ENCODE measurements at places on chromosomes 16 and 17.

GRCh38 chr16:24721830-24722238 is 7.6 kb upstream of the TNRC6A start:
- no peak for DNase-seq

- DNase-seq = no peak
These were observed 25.6 kb upstream of the PMFBP1 start for GRCh38 chr16:72197545-72197944.

DNA sequence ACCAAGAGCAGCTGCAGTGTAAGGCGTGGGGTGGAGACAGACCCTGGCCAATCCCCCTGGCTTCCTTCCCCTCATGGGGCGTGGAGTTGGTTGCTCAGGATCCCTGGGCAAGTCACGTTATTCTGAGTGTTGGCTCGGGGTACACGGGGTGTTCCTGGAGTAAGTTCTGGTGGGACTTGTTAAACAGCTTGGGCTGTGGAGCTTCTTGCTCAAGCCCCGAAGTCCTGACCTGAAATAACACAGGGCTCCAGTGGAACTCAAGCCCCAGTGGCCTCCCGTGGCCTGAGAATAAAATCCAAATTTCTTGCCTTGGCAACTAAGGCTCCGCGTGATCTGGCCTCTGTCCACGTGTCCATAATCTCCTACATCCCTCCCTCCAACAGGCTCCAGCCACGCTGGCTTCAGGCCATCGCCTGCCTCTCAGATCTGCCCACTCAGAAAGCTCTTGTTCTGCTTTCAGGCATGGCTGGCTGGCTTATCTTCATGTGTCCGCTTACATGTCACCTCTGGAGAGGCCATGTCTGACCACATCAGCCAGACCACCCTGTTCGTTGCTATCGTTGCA is 49.3 kb upstream of the BCO1 start:
- no peak for DNase-seq

DNA sequence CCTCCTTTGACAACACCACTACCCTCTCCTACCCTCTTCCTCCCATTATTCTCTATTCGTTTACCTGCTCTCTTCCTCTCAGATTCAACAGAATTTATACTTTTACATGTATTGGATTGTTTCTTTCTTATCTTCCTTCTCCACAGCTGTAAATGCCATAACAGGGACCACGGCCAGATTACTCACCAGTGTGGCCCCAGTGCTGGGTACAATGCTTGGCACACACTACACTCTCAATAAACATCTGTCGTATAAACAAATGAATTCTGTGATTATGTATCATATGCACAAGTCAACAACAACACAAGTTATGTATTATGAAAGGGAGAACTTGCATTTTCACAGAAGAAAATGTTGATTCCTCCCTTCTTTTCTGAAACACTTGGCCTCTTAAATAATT is 20.0 kb downstream of the AARSD1 start:
- no peak for DNase-seq

- DNase-seq = no peak
These were observed 10.2 kb upstream of the STRADA start for GRCh38 chr17:63751806-63752205.

GRCh38 chr16:80197741-80198201 is 343.0 kb upstream of the DYNLRB2 start:
- no peak for DNase-seq

DNA sequence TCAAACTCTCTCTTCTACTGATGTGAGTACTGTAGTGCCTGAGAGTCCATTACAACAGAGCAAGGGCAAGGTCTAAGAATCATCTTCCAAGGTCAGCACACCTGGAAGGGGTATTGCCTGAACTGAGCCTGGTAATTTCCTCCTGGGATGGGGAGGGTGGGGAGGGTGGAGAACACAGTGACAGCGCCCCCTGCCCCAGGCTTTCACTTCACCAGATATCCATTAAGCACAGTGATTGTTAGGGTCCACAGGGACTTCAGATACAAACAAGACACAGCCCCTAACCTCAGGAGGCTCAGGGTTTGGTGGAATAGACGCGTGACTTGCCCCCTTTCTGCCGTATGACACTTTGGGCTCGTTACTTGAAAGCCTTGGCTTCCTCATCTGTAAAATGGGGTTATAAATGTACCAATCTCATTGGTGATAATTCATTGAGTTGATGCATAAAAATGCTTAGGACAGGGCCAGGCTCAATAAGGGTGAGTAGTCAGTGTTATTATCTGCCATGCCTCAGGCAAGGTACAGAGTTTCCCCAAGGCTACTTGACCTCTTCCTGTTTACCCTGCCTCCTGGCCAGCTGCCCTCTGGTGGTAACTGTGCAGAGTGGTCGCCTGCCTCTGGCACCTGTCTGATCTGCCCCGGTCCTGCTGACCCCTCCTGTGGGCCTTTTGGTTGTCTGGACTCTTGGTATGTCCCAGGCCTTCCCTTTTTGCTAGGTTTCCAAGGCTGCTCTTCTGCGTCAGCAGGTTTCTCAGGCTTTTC is 13.1 kb upstream of the BRD7 start:
- no peak for DNase-seq

- no peak for DNase-seq
These were observed 12.4 kb upstream of the TEX19 start for GRCh38 chr17:82346342-82347300.

DNA sequence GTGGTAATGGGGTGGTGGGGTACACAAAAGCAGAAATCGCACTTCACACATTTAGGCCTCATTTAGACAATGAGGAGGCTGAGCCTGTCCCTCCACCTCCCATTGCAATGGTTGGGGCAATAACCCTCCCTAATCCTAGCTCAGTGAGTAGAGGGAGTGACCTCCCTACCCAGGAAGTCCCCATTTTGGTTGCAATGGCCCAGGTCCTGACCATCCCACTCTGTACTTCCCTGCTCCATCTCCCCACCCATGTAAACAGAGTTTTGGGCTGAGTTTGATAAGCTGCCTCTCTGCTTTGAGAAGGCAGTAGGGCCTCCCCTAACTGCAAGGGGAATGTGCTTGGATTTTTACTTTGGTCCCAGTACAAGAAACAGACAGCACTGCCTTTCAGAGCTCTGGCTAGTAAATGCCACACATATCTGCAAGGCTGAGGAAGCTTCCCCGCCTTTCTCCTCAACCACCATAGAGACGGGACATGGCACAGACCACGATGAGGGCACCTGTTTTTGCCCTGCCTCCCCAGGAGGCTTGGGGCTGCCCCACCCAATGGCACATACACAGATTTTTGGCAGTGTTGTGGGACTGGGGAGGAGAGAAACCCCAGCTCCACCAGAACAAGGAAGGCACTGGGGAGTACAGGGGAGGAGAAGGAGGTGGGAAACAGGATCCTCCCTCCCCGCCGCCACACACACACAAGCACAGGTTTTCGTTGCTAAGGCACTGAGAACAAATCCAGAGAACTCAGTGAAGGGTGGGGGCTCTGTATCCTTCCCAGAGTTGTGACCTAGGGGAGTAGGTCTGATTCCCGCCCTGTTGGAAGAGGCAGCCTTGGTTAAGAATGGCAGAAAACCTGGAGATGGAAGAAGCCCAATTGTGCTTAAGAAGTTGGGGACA is 7.3 kb downstream of the VAT1 start:
- no peak for DNase-seq

- no peak for DNase-seq
These were observed 34.9 kb upstream of the NLRP1 start for GRCh38 chr17:5619088-5619740.

DNA sequence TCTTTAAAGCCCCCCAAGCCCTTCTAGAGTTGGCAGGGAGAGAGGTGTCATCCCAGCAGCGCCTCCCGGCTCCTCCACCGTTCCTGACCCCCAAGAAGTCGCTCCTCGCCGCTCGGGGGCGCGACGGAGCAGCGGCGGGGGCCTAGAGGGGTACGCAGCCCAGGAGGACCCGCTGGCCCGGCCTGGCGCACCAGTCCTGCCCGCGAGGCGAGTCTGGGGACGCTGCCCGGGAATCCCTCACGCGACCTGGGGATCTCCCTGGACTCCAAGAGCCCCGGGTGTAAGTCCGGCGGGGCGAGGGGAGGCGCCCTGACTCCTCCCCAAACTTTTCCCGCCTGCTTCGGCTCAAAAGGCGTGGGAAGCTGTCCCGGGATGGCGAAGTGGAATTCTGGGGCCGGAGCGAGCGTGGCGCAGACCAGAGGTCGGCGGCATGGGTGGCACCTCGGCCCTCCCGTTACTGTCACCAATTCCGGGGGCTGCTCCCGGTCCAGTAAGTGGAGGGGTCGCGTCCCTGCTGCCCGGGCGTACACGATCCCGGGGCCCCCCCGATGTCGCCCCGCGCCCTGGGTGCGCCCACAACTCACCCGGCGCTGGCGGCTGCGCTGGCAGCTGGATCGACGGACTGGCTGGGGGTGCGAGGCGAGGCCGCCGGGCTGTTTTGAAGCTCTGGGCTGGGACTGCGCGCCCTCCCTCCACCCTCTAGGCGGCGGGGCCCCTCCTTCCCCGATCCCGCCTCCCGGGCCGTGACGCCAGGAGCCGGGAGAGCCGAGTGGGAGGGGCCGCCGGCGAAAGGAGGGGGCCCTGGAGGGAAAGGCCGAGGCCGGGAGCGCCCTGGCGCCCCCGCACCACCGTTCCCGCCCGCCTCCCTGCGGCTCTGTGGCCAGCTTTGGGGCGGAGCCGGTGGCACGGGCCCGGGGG is at the start of gene EMP2:
EMP2 (minus strand) TSS at position 634 of the 918 bp plus-strand sequence. CDS start 32,981 bp downstream, outside the sequence.
- DNase-seq = peak; percentile 82

DNA sequence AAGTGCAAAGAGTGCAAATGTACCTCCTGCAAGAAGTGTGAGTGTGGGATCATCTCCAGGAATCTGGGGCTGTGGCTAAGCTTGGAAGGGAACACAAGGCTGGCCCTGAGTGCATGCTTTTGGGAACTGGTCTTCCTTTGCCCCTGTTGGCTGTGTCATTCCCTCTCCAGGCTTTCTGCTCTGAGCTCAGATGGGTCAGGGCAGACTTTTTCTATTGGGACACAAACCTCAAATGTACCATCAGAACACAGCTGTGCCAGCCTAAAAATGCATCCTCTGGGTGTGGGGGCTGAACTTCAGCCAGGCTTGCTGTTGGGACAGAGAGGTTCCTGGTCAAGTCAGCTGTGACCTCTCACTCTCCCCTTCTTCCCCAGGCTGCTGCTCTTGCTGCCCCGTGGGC is 914 bp downstream of the MT1B start:
- DNase-seq = no peak

DNA sequence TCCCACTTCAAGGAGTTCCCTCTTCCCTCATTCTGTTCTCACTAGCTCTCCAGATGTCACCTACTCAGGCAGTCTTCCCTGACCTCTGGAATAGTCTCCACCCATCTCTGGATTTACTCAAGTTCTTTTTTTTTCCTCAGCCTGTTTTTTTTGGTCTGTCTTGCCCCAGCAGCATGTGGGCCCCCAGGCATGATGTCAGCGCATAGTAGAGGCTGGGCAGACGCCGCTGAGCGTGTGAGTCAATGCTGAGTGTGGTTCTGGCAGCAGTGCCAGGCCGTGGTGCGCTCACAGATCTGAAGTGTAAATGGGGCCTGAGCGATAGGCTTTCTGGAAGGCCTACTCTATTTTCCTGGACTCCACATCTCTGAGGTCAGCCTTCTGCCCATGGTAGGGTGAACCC is 2.7 kb upstream of the KCNJ18 start:
- DNase-seq = no peak

- peak; percentile 100 for DNase-seq
These were observed at the start of gene SP2 for GRCh38 chr17:47895856-47896671. SP2 (plus strand) TSS chr17:47896236; CDS start chr17:47896287, 51 bp downstream.

GRCh38 chr17:34378664-34379101 is 15.7 kb upstream of the CCL1 start:
- DNase-seq = no peak

GRCh38 chr17:78132084-78132676 is 1.6 kb downstream of the TMC8 start:
- peak; percentile 28 for DNase-seq

DNA sequence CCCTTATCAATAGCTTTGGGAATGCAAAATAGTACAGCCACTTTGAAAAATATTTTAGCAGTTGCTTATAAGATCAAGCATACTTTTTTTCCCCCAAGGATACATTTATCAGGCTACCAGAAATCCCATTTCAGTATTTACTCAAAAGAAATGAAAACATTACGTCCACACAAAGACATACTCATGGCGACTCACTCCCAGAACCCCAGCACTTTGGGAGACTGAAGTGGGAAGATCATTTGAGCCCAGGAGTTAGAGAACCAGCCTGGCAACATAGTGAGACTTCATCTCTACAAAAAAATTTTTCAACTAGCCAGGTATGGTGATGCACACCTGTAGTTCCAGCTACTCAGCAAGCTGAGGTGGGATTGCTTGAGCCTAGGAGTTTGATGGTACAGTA is 5.9 kb downstream of the SKA2 start:
- DNase-seq = no peak

Data from NCI-H82 (cell line).